Activated T-cell treated with anti-CD3 and anti-CD28 coated beads, Interleukin-2, amount 50 U/mL, for 72 hours (primary cell): ENCODE measurements at places on chromosomes 12 and 14. TPM values are rescaled to one million over a fixed set of nuclear protein-coding genes. Genes with fewer than 3 reads are reported as not detected.
A peak's percentile ranks its signal among the peaks of the same experiment; 100 is the strongest.

DNA sequence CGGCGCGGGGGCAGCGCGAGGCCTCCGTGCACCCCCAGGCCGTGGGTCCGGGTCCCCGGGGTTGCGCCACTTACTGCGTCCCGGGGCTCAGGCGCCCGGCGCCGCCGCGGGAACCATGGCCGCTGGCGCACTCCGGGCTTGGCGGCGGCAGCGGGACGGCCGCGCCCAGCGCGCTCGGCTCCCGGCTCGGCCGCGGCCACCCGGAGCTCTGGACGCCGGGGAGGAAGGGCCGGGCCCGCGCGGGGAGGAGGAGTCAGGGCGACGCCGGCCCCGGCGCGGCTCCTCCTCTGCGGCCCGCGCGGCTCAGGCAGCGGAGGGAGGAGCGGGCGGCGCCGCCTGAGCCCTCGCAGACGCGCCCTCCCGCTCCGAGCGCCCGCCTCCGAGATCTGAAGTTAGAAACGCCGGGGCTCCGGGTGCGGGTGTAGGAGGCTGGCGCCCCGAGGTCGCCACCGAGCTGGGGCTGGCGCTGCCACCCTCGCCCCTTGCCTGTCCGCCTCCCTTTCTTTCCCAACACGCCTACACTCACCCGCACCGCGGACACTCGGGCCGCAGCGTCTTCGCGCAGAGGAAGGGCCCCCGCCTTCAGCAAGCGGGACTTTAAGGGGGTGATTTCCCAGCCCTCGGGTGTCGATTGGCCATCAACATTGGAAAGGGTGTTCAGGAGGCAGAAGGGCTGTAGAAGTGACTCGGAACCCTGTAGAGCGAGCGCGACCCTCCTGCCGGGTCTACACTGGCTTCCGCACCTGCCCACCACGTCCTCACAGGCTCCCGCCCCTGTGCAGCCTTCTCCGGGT, at the start of gene NIN:
TSS of gene NIN (minus strand) at position 231 of the 794 bp plus-strand sequence. CDS start 9,106 bp downstream, outside the sequence.
- peak; percentile 84 for DNase-seq

The ANKS1B gene
- total RNA-seq = 0.63 TPM

The CD4 gene
- 126 TPM for total RNA-seq

The GPRC5A gene
- total RNA-seq = 0.60 TPM

GRCh38 chr12:68348419-68348818, 16.3 kb upstream of the MDM1 start:
- no peak for DNase-seq

The GPR132 gene
- 49.6 TPM for total RNA-seq

DNA sequence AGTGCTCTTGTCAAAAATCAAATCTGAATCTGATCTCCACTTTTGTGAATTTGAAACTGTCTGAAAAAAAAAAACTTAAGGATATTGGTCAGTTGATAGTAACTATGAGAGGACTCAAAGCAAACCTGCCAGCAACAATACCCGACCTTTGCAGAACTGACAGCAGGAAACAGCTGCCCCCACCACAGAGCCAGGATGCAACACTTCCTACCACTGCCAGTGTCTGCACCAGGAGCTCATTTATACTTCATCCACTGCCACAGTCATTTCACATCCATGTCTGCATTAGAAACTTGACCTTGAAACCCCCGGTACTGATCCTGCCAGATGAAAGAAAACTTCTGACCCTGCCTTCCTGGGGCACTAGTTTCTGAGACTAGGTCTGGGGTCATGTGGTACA, 27.4 kb upstream of the RXYLT1 start:
- DNase-seq = no peak

GRCh38 chr12:63420206-63420644, 248.1 kb downstream of the DPY19L2 start:
- peak; percentile 35 for DNase-seq

DNA sequence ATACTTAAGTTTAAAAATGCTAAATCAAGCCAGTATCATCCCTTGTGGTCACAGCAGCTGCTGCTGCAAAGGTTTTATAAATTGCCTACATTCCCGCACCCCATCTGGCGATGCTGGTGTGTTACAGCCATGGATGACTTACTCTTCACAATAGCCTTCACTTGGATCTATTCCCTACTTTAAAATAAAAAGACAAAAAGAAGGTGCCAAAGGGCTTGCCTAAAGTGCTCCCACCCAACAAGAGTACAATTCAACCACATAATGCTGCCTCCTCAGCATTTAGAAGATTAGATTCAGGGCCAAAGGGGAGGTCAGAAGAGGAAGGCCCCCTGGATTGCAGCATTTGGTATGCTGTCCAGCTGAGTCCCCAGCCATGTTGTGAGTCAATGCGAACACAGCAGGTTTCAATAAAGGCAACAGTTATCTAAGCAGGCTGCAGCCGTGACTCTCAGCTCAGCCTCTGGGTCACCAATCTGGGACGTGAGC, 176.1 kb downstream of the DAD1 start:
- no peak for DNase-seq

- DNase-seq = no peak
Observed at GRCh38 chr12:6370994-6371754, 4.2 kb downstream of the SCNN1A start.
